Thoracic aorta (tissue), 2 donors: ENCODE measurements at places on chromosomes 3 and 15.
A peak's percentile ranks its signal among the peaks of the same experiment; 100 is the strongest.

- no peak for DNase-seq
These were observed 169.9 kb downstream of the MECOM start for GRCh38 chr3:169493521-169494141.

DNA sequence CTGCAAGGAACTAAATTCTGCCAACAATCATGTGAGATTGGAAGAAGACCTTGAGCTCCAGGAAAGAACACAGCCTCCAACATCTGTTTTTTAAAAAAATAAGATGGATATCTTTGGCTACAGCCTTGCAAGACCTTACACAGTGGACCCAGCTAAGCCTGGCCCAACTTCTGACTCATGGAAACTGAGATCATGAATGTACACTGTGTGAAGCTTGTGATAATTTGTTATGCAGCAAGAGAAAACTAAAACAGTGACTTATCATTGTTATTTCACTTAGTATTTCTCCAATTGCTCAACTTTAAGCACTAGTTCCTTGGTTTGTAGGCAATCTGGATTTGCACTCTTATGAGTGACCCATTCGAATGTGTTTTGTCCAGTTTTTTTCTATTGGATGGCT lies 29.3 kb downstream of the SHQ1 start:
- peak; percentile 24 for DNase-seq

DNA sequence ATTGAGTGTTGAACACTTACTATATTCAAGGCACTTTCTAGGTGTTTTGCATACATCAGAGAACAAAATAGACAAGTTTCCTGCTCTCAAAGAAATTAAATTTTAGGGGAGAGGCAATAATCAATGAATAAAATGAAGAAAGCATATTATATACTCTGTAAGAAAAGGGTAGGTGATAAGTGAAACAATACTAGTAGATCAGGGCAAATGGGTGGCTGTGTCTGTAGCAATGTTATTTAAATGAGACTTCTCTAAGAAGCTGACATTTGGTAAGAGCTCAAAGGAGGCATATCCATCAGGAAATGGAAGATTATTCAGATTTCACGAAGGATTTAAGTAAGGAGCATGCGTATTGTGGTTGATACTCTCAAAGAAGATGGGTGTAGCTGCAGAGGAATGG lies 1291.6 kb downstream of the NSUN3 start:
- no peak for DNase-seq

DNA sequence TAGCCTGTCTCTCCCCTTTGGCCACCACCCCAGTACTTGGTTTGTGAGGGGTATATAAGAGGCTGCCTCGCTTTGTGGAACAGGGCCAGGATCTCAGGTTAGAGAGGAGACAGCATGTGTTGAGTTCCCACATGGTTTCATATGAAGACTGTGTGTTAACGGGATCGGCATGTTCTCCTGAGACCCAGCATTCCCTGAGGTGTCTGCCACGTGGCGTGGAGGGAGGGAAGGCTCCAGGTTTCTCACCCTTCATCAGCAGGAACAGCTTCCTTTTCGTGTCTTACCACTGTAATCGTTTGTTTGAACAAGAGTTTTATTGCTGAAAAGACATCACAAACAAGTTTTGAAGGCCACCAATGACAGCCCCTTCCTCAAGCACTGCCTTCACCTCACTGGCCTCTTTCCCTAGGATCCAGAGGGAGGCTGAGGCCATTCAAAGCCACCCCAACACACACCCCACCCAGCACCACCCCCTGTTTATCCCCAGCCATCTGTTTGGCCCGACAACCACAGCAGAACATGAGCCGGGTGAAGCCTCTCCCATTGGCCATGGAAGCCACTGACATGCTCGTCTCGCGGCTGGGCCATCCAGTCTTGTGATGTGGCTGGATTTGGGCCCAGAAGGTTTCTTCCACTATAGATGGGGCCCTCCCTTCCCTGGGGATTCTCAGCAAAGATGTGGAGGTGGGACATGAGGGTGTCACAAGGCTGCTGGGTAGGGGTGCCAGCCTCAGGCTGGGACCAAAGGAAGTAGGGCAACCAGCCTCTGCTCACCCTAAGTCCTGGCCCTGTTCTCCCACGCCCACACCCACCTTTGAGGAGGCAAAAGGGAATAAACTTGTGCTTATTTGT lies 10.0 kb downstream of the BHLHE40 start:
- no peak for DNase-seq

DNA sequence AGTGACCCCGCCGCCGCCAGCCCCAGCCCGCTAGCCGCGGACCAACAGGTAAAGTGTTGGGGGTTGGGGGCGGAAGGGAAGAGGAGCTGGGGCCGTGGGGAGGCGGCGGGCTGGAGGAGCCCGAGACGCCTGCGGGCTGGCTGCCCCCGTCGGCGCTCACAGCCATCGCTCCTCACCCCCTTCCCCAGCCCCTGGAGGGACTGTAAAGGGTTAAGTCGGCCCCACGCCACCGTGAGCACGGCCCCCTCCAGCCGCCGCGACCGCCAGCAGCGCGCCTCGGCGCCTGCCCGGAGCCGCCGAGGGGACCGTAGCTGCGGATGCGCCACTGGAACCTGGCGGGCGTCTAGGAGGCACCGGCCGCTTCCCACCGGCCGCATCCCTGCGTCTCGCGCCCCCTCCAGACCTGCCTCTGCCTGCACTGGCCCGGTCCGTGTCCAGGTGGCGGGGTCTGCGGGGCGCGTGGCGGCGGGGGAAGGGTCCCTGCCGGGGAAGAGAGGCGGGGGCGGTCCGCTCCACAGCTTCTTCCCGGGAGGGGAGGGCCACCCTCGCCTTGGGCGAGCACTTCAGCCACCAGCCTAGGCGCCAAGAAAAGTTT lies 522 bp downstream of the MED12L start:
- DNase-seq: no peak
